ENCODE measurements at places on chromosomes 7 and 10.
A peak's percentile ranks its signal among the peaks of the same experiment; 100 is the strongest.

DNA sequence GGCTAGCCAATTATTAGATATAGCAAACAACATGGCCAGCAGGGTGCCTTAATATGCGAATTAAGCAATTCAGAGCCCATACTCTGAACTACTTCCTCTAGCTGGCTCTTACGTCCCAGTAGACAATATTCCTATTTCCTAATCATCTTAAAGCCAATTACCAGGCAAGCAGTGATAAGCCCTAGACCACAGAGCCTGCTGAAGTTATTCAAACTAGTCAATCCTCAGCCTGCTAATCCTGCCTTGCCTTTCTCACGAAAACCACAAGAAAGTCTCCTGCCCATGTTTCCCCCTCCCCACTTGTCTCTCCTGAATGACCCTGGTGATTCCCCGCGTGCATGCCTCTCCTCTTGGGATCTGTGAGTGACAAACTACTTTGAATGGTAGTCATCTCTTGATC is 86.8 kb upstream of the CACNA2D1 start:
- no peak for DNase-seq

- no peak for DNase-seq
Observed at GRCh38 chr10:15320522-15321203, 50.4 kb downstream of the FAM171A1 start.

DNA sequence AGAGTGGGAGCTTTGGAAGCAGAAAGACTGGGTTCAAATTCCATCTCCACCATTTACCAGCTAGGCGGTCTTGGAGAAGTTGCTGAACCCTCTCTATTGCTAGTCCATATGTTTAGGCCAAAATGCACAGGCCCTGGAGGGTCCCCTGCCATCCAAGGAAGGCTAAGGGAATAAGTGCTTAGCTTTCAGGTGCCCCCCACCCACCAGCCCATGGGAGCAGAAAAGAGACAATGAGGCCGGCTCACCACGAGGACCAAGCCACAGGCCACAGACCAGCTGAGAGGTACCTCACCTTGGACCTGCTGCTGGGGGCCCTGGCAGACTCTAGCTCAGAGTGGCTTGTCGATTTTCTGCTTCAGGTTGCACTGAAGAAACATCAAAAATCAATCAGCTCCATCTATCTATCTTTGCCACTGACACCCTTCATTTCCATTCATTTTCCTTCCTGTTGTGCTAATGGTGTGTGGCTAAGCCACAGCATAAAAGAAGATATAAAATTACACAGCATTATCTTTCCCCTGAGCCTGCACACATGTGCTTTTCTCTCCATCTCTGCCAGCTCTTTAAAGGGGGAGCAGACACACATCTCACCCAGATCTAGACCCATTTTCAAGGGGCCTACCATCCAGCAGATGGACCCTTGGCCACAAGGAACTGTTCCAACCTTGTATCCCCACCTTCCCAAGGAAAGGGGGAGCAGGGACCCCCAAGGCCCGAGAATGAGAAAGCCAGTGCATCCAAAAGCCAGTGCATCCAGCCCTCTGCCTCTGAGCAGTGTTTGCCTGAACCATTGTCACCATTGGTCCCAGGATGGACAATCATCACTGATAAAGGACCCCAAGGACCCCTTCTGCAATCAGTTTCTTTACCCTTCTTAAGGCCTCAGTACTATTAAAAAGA is 65.4 kb downstream of the GRID1 start:
- no peak for DNase-seq

GRCh38 chr7:16395121-16395520 is 26.2 kb downstream of the CRPPA start:
- DNase-seq = no peak

- no peak for DNase-seq
Observed at GRCh38 chr10:123241391-123242141, 87.4 kb downstream of the BUB3 start.

GRCh38 chr10:87935290-87936141 is 72.1 kb downstream of the PTEN start:
- DNase-seq = peak; percentile 20

DNA sequence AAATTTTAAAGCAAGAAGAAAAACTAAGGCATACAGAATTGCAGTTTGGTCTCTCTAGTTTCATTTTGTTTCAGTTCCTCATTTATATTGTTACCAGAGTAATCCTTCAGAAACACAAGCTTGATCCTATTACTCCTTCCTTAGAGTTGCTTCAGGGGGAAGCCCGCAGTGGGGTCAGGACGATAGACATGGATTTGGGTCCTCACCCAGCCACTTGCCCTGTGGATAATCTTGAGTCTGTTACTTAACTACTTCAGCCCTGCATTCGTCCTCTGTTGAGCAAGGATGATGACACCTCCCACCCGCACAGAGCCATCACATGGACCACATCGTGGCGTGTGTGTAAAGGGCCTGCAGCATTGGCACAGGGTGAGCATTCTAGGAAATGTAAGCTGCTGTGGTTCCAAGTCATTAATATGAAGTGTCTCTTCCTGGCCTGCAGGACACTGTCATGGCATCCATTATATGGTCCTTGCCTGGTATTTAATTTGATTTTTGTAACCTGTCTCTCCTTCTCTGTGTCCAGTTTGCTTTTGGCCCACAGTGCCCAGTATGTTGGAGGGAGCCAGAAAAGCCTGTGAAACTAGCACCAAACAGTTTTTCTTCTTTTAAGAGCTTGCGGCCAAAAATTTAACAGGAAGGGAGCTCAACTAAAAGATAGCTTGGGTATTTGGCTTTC is 111.2 kb downstream of the EEPD1 start:
- DNase-seq = no peak

- peak; percentile 99 for DNase-seq
Observed at GRCh38 chr7:100428967-100429636, 529 bp upstream of the MEPCE start.

- DNase-seq = no peak
Observed at GRCh38 chr10:45374350-45375052, 485 bp downstream of the ALOX5 start.

DNA sequence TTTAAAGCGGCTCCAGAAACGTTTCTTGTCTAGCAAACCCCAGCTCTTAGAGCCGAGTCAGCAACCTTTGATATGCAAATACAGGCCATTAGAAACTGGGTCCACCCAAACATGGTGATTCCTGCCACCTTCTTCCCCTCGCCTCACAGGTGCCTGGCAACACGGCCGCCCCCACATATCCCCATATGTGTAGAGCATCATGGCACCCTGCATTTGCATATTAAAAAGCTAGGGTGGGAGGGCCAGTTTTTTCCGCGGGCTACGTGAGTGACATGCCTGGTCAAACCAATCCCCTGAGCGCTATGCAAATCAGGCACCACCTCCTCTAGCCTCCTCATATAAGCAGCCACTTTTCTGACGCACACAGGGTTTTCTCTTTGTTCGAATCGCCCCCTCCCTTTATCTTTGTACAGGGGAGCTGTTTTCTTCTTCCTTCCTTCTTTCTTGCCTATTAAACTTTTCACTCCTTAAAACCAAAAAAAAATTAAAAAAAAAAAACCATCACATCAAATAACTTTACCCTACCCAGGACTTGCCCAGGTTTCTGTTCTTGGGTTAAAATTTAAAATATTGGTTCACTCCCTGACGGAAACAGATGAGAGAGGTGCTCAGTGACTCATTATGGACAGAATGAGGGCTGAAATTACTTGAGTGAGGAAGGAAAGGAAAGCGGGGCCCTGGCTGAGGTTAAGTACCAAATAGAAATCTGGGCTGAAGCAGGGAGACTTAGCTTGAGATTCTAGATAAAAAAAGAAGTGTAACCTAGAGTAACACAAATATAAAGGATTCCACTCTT is 59.8 kb downstream of the COA1 start:
- no peak for DNase-seq

DNA sequence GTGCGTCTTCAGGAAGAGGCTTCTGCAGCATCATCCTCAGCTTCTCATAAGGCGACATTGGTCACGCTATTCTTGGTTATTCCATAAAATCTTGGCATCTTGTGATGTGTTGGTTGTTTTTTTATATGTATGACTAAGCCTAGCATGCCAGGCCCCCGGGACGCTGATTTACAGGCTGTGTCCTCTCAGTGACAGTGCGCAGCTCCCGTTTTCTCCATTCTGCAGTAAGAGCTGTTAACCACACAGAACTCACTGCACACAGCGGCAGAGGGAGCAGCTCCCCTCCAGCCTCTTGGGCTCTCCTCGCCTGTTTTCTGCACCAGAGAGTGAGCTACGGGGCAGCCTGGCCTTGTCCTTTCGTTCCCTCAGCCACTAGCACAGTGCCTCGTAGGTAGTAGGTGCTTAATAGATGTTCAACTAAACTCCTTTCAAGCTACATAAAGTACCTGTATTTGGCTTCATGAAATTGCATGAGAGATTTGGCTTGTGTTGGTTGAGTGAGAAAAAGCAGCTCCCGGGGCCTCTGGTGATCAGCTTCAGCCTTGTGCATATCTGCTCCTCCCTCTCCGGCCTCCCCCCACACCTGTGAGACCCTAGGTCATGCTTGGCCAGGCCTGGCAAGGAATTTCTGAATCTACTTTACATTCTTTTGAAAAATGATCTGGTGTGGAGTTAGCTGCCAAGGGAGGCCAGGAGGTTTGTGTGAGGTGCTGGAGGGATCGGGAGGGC is 116.2 kb downstream of the WDR37 start:
- DNase-seq = no peak

GRCh38 chr7:92613720-92614119 is 23.5 kb upstream of the FAM133B start:
- no peak for DNase-seq

DNA sequence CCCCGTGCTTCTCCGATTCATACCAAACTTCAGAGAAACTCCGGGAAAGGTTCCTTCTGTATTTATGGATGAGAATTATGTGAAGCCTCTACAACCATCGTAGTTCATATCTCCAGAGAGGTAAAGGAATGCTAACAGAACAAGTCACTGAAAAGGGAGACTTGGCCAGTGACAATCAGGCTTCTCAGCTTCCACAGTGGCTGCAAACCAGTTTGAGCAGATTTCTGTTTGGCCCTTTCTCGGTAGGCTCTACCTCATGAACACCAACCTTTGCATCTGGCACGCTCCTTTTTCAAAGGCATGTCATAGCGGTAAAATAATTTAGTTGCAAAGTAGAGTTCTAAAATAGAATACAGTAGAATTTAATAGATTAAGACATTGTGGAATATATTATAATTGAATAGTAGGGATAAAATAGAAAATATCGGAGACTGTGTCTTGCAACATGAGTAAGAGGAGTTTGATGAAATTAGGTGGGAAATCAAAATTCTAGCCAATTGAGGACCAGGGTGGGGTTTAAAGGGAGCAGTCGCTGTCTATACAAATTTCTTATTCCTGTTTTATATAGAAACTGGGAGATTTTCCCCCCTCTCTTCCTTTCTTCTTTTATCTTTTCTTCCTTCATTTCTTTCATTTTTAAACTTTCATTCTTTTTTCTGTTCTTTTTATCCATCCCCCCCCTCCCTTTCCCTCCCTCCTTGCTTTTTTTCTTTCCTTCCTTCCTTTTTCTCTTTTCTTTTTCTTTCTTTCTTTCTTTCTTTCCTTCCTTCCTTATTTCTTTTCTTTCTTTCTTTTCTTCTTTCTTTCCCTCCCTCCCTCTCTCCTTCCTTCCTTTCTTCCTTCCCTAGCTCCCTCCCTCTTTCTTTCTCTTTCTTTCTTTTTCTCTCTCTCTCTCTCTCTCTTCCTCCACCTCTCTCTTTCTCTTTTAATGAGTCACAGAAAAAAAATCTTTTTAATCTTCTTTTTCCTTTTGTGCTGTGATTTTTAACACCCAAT is 161.5 kb upstream of the KLF6 start:
- DNase-seq = no peak

DNA sequence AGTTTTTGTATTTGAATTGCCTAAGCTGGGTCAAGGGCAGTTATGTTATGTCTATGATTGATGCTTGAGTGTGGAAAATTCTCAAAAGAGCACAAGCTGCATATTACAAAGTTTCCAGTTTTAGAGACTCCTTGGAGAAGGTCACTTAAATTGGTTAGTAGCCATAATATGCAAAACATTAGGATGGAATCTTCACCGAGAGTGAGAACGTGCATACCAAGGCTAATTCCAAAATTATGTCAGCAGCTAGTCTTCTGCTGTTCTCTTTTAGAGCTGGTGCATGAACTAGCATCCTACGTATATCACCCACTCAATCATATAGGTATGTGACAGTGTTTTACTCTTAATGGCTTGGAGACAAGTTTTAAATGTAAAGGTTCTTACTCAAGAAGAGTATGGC is 49.2 kb downstream of the MKX start:
- DNase-seq = no peak
